ENCODE measurements at places on chromosomes 7 and 10.
A peak's percentile ranks its signal among the peaks of the same experiment; 100 is the strongest.

DNA sequence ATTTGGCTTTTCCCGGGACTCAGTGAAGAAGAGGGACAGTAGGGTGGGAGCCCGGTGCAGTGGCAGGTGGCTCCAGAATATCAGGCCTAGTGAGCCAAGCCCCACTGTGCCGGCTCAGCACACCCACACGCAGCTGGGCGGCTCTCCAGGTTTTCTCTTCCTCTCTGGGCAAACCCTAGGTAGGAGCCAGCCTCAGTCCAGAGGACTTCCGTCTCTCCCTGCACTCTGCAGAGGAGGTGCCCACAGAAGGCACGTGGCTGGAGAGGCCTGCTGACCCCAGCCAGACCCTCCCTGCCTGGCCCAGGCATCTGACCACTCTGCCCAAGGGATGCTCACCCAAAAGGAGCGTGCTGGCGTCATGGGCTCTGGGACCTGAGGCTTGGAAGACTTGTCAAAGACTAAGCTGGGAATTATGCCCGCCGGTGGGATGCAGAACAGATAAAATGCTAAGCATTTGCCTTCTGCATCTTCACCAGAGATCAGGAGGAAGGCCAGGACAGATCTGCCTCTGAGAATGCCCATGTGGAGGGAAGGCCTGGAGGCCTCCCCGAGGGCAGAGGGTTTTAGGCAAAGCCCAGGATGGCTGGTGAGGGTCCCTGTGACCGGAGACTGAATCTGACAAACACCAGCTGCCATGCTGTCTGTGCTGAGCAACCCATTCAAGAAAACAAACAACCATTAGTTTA is 40.2 kb downstream of the TCERG1L start:
- no peak for DNase-seq

- DNase-seq: no peak
Observed at GRCh38 chr10:1152386-1153250, 96.4 kb downstream of the WDR37 start.

- peak; percentile 41 for DNase-seq
Observed at GRCh38 chr10:77164616-77165311, 472.8 kb downstream of the KCNMA1 start.

GRCh38 chr10:17199351-17199804 is 2.1 kb downstream of the TRDMT1 start:
- peak; percentile 76 for DNase-seq

DNA sequence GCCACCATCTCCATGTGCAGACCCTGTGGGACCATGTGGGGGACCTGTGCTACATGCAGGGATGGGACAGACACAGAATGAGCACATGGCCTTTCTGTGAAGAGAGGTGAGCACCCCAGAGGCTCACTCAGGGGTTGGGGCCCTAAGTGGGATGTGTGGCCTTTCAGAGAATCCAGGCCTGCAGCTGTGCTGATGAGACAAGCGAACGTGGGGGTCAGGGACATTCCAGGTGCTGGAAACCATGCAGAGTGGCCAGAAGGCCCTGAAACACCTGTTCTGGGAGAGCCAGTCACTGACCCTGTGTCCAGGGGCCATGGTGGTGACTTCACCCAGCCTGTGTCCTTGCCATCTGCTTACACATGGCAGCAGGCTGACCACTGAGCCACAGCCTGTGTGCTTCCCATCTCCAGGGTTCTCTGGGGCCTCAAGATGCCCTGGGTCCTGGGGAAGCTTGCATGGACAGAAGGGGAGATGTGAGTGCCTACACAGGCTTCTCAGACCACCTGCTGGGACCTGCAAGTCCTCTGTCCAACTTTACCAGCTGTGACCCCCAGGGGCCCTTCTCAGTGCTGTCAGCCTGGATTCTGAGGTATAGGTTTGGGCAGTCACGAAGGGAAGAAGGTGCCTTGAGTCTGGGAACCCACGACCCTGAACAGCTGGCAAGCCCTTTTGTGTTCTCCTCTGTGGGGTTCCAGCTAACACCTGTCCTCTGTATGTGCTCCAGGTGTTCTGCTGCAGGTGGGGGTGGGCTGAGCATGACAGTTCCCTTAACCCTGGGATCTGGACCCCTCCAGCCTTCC is 17.6 kb downstream of the RAMP3 start:
- DNase-seq: no peak
